Suprapubic skin (tissue), 4 donors: ENCODE measurements at places on chromosomes 4 and X. TPM values are rescaled to one million over a fixed set of nuclear protein-coding genes. Genes with fewer than 3 reads are reported as not detected.

GRCh38 chr4:48704091-48704802 lies 75.8 kb downstream of the FRYL start:
- DNase-seq, result no peak

- DNase-seq, result no peak
Measured at GRCh38 chr4:79502081-79502480, 94.1 kb upstream of the GK2 start.

DNA sequence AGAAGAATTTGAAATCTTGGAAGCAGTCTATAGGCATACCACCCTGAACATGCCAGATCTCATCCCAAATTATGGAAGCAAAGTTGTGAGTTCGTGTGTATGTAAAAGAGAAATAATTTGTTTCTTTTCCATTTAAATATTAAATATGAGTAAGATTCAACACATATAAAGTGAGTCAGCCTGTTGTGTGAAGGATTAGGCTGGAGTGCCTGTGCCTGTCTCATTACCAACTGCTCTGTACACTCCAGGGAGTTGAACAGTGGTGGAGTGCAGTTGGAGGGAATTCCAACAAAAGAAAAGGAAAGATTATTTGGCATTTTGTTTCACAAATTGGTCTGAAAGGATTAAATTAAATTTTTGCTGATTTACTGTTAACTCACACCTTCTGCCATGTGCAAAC lies 435.6 kb downstream of the FAT4 start:
- DNase-seq, result no peak

- DNase-seq, result no peak
Measured at GRCh38 chrX:110414679-110415439, 56.2 kb downstream of the RTL9 start.

- no peak for DNase-seq
Measured at GRCh38 chr4:180665994-180666824, 1577.0 kb upstream of the TENM3 start.

- DNase-seq, result no peak
Measured at GRCh38 chrX:38138900-38139299, 81.8 kb downstream of the SRPX start.

CXorf49 gene
- total RNA-seq, result not detected

DNA sequence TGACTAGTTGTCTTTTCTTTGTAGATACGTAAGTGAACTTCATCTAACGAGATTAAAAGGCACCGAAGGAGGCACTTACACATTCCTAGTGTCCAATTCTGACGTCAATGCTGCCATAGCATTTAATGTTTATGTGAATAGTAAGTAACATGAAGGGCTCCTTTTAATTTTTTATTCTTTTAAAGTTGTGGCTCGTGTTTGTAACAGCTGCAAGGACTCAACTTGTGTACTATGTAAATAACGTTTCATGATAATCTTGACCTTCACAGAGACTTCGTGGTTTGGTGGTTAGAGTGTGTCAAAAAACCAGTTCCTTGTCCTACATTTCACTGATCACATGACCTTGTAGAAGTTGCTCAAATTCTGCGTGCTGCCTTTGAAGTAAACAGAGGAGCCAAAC lies 51.6 kb downstream of the KIT start:
- DNase-seq, result no peak

GRCh38 chr4:147987252-147987651 lies 255.4 kb downstream of the ARHGAP10 start:
- no peak for DNase-seq

DNA sequence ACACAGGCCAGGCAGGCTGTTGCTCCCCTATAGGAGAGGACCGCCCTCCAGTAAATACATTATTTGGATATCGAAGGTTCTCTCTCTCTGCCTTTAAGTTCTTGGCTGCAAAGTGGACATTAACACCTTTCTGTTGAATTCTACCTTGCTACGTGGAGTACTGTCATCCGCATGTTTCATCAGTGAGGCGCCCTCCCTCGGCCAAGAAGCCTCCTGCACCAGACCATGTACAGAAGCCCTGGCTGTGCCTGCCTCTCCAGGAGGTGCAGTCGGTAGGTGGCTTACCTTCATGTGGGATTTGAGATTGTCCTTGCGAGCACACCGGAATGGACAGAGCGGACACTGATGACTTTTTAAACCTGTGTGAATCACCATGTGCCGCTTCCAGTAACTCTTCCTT lies 46.7 kb downstream of the ZNF827 start:
- no peak for DNase-seq

DNA sequence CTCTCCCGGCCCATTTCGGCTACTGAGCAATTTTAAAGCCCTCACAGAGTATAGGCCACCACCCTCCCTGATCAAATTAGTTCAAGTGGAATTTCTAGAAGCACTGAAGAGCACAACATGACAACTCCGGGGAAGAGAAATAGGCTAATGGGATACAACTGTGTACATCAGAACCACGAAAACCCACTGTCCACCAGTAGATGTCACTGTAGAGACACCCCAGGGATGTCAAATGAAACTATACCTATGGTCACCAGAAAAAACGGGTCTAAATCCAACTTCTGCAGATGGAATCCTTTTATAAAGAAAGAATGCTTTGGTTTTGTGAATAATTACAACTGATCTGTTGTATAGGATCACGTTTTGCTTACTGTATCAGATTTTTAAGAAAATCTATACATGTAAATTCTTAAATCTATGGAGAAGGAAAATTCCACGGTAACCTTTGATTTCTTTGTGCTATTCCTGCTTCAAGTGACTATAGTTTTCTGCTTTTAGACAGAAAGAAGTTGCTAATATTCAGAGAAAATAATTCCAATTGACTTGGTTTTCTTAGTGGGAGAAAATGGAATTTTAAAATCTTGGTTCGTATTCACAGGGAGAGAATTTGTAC lies 29.5 kb upstream of the MAP3K15 start:
- no peak for DNase-seq

GRCh38 chrX:141402897-141403610 lies 160.7 kb upstream of the SPANXC start:
- DNase-seq, result no peak

DNA sequence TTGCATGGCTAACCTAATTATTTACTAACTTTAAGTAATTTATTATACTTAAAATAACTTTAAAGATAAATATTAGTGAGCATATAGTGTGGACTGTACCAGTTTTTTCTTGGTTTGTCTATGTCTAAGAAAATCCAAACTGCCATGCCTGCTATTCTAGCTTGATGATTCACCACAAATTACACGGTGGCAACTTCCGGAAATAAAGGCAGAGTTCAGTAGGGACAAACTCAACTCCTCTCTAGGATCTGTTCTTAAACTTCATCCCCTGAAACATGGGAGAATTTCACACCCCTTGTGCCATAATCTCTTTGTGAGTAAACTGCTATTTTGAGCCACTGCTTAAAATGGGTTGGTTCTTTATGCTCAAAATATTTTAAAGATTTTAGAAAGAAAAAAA lies 213.6 kb upstream of the NRK start:
- DNase-seq, result no peak

MXD4 gene
- total RNA-seq, result 76.8 TPM

GRCh38 chr4:53191997-53192396 lies 173.9 kb downstream of the SCFD2 start:
- no peak for DNase-seq

- no peak for DNase-seq
Measured at GRCh38 chr4:176546975-176547374, 227.2 kb downstream of the SPCS3 start.

DNA sequence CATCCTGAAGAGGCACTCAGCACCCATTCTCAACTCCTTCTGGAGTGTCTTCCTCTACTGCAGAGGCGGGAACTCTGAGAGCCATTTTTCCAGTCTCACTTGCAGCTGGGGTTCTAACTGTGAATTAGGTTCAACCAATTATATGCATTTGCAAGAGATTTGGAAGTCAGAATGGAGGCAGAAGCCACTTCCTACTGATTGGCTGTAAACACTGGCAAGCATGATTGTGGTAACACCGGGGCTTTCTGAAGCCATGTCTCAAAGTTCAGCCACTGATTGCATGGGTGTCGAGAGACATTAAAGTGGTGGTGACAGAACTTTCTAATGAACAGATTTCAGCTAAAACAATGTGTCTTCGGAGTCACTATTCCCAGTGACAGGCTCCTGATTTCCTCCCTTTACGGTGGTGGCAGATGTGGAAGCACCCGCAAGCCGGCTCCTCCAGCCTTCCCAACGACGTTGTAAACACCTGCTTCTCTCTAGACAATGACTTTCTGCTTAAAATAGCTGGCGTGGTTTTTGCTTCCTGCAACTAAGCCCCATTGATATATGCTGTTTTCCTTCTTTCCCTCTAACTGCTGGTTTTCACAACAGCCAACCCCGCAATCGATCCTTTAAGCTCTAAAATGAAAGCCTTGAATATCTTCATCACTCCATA lies 92.0 kb downstream of the IRF2 start:
- no peak for DNase-seq

DNA sequence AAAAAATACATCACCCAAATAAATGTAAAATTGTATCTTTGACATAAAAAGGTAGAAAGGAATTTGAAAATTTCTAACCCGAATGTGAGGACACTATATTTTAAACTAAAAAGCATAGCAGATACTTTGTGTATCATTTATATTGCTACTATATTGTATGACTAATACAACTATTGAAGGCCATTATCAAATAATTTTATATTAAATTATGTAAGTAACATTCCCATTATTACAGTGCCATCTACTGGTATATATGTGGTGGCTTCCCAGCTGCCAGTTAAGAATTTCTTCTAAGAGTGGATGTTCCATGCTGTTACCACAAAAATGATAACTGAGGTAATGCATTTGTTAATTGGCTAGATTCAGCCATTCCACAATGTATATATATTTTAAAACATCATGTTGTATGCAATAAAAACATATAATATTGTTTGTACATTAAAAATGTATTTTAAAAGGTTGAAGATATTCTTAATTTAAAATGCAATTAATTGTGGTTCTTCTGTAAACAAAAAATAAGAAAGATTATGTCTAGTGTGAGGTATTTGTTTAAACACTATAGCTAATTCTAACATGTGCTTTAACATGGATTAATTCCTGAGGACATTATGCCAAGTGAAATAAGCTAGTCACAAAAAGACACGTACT lies 65.3 kb downstream of the EGF start:
- DNase-seq, result no peak

ADRA2C gene
- 4.7 TPM for total RNA-seq

DNA sequence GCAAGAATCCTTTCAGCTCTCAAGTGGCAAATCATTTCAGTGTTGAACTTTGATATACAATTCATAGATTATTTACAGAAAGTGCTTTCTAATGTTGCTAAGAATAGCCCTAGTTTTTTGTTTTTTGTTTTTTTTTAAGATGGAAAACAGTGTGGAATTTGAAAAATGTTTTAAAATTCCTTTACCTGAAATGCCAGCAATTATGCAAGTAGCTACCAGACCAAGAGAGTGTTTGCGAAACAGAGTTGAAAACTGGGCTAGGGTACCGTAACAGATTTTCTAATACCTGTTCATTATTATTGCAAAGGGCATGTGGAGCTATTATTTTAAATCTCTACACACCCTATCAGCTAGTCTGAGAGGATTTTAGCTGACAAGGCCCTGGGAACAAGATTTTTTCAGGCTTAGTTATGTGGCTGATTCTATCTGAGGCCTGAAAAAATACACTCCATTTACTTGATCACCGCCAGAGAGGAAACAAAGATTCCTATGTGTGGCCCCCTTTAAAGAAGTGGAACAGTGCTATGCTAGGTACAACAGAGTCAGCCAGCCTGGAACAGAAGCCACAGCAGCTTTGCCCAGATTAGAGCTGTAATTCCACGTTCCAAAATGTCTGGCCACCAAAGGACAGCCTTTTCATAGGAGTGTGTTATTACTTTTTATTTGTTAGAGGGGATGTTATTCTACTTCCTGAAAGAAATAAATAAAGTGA lies 46.9 kb upstream of the SLC39A8 start:
- DNase-seq, result no peak

GRCh38 chr4:11634283-11634682 lies 205.6 kb upstream of the HS3ST1 start:
- DNase-seq, result no peak

GRIA3 gene
- 0.29 TPM for total RNA-seq

DNA sequence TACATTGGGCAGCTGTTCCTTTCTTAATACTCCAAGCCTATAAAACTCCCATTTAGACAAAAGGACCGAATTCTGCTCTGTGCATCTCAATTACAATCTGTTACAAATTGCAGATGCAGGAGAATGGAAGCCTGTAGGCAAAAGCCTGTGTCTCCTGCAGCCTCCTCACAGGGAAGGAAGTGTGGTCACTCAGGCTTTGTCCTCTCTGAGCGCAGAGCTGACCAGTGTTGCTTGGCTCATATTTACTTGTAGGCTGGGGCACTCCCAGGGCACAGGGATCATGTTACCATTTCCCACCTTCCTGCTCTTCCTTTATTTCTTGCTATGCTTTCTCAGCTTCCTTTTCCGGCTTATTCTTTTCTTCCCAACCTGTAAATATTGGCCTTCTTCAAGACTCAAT lies 15.7 kb downstream of the SUPT20HL2 start:
- DNase-seq, result no peak

DNA sequence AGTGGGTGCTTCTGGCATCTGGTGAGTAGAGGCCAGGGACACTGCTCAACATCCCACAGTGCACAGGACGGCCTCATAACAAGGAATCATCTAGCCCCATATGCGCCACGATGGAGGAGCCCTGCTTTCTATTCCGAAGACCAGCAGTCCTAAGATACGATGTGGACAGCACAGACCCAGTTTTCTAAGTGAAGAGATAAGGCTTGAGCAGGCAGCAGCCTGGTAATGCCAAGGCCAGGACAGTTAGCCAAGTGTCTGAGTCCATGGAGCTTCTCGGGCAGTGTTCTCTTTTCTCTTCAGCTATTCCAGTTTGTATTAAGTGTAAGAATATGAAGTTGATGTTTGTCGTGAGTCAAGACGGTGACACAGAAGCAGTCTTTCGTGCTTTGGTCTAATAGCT lies 112.7 kb downstream of the TBL1X start:
- no peak for DNase-seq

DNA sequence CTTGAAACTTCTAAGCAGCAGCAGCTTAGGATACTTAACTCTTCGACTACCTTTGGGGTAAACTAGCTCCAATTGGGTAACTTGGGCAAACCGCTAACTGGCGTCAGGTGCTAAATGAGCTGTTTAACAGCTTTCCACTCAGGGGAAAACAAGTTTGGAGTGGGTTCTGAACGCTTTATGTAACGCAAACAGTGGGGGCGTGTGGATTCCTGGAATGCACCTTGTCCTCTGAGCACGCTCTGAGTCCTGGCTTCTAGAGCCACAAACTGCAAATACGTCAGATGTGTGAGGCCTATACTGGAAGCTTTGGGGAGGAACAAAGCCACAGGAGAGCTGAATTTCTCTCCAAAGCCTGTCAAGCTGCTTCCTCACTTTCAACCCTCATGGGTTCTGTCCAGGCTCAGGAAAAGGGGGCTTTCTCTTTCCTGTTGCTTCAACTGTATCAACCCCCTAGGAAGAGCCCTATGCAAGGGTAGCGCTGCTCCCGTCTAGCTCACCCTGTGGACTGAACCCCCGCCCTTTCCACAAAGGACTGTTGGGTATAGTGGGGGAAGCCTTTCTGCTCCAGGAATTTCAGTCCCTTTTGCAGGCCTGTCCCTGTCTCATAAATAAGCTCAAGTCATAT lies 4.5 kb upstream of the WDR1 start:
- no peak for DNase-seq

DNA sequence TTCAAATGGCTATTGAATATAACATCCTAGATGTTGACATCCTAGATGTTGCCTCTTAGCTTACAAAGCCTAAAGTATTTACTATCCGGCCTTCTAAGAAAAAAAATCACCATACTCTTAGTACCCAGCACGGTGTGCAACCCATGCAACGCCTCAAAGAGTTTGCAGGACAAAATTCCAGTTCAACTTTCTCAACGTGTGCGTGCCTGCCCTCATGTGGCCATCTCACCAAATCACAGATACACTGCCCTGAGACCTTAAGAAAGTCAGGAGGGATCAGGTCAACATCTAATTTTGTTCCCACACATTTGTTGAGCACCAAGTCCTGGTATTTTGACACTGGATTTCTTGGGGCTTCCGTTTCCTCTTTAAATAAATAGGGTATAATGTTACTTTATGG lies 68.3 kb downstream of the CRMP1 start:
- DNase-seq, result no peak

PRR27 gene
- not detected for total RNA-seq
